ENCODE measurements at places on chromosomes 4 and X.
A peak's percentile ranks its signal among the peaks of the same experiment; 100 is the strongest.

- peak; percentile 68 for DNase-seq
Measured at GRCh38 chr4:134201216-134202161, at the start of gene PABPC4L. PABPC4L (minus strand) TSS chr4:134201789; CDS start chr4:134201019, 770 bp downstream.

DNA sequence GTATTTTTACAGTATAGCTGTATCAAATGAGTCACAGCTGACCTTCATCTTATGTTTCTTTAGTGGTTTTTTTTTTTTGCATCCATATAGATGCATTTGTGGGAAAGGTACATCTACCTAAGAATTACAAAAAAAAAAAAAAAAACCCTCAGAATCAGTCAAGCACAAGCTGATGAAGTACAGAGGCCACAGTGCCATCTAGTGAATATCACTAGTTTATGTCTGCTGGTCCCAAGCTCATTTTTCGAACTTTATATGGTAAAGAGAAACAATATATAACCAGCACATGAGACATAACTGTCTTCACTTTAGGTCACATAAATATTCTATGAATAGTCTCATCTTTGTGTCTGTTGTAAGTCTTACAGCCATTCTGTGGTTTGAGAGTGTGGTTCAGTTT, 220.1 kb downstream of the DLG3 start:
- DNase-seq = peak; percentile 19

GRCh38 chr4:110275871-110276270, 77.5 kb upstream of the ELOVL6 start:
- DNase-seq = peak; percentile 79

GRCh38 chr4:123417813-123418212, 21.2 kb downstream of the SPRY1 start:
- DNase-seq = no peak

DNA sequence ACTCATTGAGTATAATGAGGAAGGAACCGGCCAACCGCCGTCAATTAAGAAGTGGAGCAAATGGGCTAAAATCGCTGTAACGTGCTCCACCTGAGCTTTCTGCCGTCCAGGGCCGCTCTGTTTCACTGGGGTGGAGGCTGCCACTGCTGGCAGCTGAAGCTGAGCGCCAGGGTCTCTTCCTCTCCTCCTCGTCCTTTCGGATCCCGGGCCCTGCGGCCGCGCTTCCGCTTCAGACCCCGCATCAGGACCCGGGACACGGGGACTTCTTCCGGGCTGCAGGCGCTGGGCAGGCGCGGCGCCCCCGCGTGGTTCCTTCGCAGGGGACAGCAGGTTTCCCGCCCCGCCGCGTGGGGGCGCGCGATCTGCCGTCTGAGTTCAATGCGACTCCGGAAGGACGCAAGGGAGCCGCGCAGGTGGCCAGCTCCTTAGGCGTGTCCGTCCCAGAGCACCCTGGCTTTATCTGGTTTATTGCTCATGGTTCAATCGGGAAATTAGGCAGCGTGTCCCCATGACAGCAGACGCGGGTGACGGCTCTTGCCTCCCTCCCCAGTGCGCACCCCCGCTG, 519.8 kb downstream of the TRIML1 start:
- DNase-seq = no peak

GRCh38 chr4:139142980-139143379, 34.0 kb downstream of the ELF2 start:
- DNase-seq = no peak

GRCh38 chr4:39442998-39443397, 15.7 kb downstream of the RPL9 start:
- no peak for DNase-seq

DNA sequence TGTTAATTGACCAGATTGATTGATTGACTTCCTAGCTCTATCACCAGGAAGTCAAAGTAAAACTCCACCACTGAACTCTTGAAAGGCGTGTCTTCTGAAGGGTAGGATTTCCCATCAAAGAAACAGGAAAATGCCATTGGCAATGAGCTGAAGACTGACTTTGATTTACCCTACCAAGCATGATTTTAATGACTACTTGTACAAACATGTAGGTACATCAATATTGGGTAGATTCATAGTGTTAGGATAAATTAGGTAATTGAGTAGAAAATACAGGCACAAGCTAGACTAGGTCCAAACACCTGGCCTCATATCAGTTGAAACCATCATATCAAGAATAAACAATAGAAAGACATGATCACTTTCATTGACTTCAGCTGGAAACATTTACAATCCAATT, 53.2 kb upstream of the ATXN3L start:
- DNase-seq = no peak

- DNase-seq = peak; percentile 30
Measured at GRCh38 chr4:122759639-122760310, 27.3 kb downstream of the BBS12 start.

DNA sequence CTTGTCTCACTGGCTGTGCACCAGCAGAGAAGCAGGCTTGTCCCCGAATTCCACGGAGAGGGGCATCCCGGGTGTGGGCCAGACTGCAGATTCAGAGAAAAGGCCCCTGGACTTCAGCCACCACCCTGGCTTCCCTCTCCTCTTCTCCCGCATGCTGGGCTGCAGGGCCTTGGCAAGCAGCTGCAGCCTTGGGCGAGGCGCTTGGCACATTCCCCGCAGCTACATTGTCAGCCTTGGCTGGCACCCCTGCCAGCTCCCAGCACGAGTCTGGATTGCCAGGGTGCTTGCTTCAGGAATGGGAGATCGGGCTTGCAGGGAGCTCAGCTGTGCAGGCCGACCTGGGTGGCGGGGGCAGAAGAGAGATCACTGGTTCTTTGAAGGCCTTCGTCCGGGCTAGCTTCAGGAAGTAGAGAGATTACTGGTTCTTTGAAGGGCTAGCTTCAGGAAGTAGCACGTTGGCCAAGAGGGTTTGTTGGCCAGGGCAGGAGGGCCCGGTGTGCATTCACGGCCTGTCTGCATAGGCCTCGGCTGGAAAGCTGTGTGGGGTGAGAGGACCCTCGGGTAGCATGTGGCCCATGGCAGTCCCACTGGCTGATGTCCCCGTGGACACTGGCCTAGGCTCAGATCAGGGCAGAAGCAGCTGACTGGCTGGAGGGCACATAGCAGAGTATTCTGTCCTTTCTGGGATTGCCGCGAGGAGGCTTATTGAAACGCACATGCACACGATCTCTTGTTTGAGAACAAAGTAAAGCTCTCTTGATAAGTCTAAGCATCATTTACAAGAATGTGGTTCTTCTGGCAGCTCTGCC, 2.7 kb downstream of the ABCD1 start:
- DNase-seq = no peak

- DNase-seq = no peak
Measured at GRCh38 chr4:82525307-82525911, 36.4 kb downstream of the TMEM150C start.

GRCh38 chrX:152806035-152806434, 24.5 kb downstream of the CETN2 start:
- no peak for DNase-seq

GRCh38 chr4:177879851-177880250, 437.6 kb upstream of the AGA start:
- no peak for DNase-seq

- DNase-seq = no peak
Measured at GRCh38 chr4:101643186-101643837, 147.2 kb upstream of the BANK1 start.

GRCh38 chr4:5527211-5527610, 181.1 kb downstream of the EVC2 start:
- DNase-seq = no peak

DNA sequence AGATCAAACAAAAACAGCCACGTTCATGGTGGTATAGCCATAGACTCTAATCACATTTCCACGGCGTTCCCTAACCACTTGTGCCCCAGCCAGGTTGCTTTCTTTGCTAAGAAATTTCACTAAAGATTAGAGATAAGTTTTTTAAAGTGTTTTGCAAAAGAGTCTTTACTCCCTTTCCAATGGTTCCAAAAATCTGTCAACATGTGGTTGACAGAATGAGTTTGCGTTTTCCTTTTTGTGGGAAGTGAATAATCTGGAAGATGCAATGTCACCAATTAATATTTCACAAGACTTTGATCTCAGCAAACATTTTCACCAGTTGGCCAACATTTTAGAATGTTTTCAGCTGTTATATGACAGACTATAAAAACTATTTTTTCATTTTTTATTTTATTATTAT, 35.3 kb downstream of the CXCL1 start:
- DNase-seq = no peak
